Testis (tissue), 5 donors: ENCODE measurements at places on chromosomes 1 and 21.

DNA sequence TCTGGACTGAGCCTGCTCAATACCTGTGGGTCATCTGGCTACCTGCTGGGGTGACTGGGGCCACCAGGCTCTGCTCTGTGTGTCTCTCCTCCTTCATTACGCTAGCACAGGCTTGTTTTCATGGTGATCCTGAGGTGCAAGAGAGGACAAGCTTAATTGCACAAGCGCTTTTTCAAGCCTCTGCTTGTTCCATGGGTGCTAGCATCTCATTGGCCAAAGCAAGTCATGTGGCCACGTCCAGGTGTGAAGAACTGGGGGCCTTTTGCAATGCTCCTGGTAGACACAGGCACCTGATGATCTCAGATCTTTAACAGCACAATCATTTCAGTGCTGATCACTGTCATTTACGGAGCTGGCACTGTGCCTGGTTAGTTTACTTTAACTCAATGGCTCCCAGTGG, 114.6 kb downstream of the KAZN start:
- no peaks in the 10 kb centered on the region for H3K27me3 ChIP-seq
- H3K4me3 ChIP-seq: no peak overlapping the region
- DNase-seq: no peak
- no peak overlapping the region for H3K27ac ChIP-seq

DNA sequence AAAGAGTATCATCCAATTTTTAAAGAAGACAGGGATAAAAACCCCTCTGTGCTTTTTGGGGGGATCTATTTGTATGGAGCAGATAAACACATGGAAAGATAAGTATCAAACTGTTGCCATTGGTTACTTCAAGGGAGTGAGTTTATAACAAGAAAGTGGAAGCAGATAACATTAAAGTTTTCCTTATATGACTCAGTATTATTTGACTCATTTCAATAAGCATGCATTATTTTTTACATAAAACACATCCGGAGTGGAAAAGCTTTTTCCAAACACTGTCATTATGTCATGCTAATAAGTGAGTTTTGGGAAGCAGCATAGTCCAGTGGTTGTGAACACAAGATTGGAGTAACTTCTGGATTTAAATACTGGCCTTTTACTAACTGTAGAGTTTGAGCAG, 452.2 kb downstream of the LTN1 start:
- DNase-seq: no peak
- H3K4me1 ChIP-seq: no peaks in the 10 kb centered on the region
- no peak overlapping the region for H3K27ac ChIP-seq
- no peaks in the 10 kb centered on the region for H3K36me3 ChIP-seq
- no peak overlapping the region for H3K4me3 ChIP-seq
- no peaks in the 10 kb centered on the region for H3K27me3 ChIP-seq

- no peaks in the 10 kb centered on the region for H3K36me3 ChIP-seq
- H3K27ac ChIP-seq: no peak overlapping the region
- no peak for DNase-seq
- H3K4me3 ChIP-seq: no peak overlapping the region
- H3K4me1 ChIP-seq: peaks cover 5% of the 10 kb centered on the region
- H3K27me3 ChIP-seq: no peaks in the 10 kb centered on the region
These were observed 131.2 kb downstream of the TRABD2B start for GRCh38 chr1:47865881-47866535.

DNA sequence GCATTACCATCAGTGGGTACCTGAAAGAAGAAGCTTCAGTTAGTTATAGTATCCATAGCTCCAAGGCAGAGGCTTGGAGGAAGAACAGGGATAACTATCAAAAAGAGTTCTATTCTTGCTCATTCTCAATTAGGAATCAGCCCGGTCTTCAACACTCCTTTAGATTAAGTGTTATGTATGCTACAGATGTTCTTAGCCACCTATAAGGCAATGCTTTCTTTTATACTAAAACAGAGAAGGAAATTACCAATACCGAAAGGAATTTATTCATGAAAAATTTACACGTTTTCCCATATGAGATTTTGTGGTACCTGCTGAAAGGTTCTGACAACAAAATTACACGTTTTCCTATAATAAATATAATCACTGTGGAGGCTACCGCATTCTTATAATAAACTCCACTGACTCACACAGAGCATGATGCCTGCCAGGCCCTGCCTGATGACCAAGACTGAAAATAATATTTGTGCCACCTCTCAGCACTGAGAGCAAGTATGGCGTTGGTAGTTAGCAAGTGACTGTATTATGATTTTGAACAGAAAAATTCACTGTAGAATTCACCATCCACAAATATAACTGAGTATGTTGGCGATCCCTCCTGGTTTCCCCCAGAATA, 58.3 kb downstream of the APP start:
- DNase-seq: no peak
- no peak overlapping the region for H3K27ac ChIP-seq
- no peak overlapping the region for H3K4me3 ChIP-seq
- H3K4me1 ChIP-seq: peaks cover 30% of the 10 kb centered on the region
- H3K36me3 ChIP-seq: no peaks in the 10 kb centered on the region

DNA sequence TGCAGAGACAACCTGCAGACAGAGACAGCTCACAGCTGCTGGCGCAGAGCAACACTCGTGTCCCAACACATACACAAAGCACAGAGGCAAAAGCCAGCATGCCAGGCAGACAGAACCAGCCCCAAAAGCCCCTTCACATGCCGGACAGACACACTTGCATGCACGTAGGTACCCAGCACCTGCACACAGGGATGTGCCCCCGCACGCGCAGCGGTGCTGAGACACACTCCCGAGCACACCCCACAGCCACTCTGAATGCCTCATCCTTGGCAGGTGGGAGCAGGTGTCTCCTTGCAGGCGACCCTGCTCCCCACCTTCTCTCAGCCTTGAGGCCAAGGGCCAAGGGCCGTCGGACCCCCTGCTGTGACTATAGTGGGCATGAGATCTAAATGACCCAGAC, 41.2 kb upstream of the ZC3H12A start:
- no peak overlapping the region for H3K4me3 ChIP-seq
- H3K4me1 ChIP-seq: no peaks in the 10 kb centered on the region
- H3K27ac ChIP-seq: no peak overlapping the region
- no peaks in the 10 kb centered on the region for H3K36me3 ChIP-seq
- H3K27me3 ChIP-seq: no peaks in the 10 kb centered on the region

DNA sequence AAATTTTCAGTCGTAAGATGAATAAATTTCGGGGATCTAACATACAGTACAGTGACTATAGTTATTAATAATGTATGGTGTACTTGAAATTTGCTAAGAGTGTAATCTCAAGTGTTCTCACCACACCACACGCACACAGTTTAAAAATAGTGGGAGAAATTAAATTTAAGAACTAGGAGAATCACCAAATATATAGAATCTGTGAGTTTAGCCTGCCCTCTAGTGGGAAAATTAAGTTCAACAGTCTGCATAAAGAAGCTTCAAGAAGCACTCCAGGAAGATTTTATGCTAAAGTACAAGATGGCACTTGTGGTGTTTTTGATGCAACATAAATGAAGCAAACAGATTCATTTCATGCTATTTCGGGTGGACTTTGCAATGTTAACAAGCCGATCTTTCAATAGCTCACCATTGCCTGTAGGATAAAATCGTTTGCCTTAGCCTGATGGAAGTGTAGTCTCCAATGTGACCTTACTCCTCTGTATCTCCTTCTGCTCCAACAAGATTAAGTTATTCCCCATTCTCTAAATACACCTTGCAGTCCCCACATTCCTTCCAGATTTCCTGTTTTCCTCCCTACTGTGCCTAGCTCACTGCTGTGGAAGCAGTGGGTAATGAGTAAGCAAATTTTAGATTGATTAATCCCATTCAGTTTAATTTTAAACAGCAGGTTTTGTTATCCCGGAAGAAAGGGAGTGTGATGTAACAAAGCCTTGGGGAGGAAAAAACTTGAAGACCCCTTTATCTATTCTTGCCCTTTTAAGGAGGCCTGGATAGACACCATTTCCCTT, 8.7 kb upstream of the PIK3C2B start:
- peaks cover 6% of the 10 kb centered on the region for H3K4me1 ChIP-seq
- no peaks in the 10 kb centered on the region for H3K36me3 ChIP-seq
- H3K4me3 ChIP-seq: no peak overlapping the region
- no peak overlapping the region for H3K27ac ChIP-seq

GRCh38 chr1:160436966-160437365, 36.6 kb downstream of the VANGL2 start:
- DNase-seq: no peak
- H3K36me3 ChIP-seq: no peaks in the 10 kb centered on the region
- H3K27ac ChIP-seq: no peak overlapping the region
- H3K4me1 ChIP-seq: no peaks in the 10 kb centered on the region
- H3K4me3 ChIP-seq: no peak overlapping the region
- no peaks in the 10 kb centered on the region for H3K27me3 ChIP-seq

DNA sequence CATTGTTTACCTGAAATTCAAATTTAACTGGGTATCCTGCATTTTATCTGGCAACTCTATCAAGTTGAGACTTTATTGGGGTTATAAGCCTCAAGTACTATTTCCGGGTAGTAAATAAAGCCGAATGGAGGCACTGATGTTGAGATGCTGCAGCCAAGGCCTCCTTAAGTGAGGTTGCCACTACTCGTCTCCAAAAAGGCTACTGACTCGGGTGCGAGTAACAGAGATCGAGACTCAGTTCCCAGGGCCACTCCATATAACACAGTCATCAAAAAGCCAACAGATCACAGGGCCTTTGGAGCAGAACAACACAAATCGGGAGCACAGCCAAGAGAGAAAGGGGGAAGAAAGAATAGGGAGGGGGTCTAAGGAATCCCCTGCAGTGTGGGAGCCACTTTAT, 524 bp downstream of the COPA start:
- peak overlapping the region; percentile 79 for H3K4me3 ChIP-seq
- H3K27ac ChIP-seq: peak overlapping the region; percentile 90
- H3K27me3 ChIP-seq: no peaks in the 10 kb centered on the region

- peaks cover 4% of the 10 kb centered on the region for H3K4me1 ChIP-seq
- H3K27me3 ChIP-seq: no peaks in the 10 kb centered on the region
- H3K4me3 ChIP-seq: no peak overlapping the region
- no peaks in the 10 kb centered on the region for H3K36me3 ChIP-seq
- H3K27ac ChIP-seq: no peak overlapping the region
These were observed 19.2 kb downstream of the CRCT1 start for GRCh38 chr1:152533327-152533938.

DNA sequence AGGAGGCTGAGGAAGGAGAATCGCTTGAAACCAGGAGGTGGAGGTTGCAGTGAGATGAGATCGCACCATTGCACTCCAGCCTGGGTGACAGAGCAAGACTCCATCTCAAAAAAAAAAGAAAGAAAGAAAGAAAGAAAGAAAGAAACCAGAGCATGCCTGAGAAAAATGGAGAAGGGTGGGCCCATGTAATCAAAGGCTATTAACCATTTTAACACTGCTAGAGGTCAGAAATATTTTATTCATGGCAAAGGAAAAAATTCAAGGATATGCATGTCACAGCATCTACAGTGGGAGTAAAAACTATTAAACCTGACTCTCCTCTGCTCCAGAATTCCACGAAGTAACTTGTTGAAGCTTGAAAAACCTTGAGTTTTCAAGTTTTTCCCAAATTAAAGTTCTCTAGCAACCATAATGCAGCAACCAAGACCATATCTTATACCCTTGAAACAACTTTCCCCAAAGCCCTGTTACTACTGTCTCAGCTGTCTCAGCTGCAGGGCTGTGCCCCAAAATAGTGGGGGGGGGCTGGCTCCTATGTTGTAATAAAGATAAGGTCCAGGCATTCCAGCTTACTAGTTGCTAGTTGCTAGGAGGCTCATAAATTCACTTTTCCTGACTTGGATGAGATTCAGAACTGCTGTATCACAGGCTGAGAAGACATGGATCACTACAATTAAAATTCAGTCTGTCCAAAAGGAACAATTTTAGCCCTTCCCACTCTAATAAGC, 112.9 kb upstream of the SOD1 start:
- no peaks in the 10 kb centered on the region for H3K27me3 ChIP-seq
- DNase-seq: no peak
- H3K36me3 ChIP-seq: no peaks in the 10 kb centered on the region

- H3K4me1 ChIP-seq: peaks cover 37% of the 10 kb centered on the region
- peak within 1 kb of the TSS; percentile 53 for H3K27ac ChIP-seq
- peak within 1 kb of the TSS; percentile 67 for H3K4me3 ChIP-seq
- H3K36me3 ChIP-seq: no peaks in the 10 kb centered on the region
- H3K27me3 ChIP-seq: no peaks in the 10 kb centered on the region
These were observed at the start of gene SHISA4 for GRCh38 chr1:201888282-201889089. Gene SHISA4 (plus strand): TSS chr1:201888898. CDS start chr1:201888995, 97 bp downstream.

DNA sequence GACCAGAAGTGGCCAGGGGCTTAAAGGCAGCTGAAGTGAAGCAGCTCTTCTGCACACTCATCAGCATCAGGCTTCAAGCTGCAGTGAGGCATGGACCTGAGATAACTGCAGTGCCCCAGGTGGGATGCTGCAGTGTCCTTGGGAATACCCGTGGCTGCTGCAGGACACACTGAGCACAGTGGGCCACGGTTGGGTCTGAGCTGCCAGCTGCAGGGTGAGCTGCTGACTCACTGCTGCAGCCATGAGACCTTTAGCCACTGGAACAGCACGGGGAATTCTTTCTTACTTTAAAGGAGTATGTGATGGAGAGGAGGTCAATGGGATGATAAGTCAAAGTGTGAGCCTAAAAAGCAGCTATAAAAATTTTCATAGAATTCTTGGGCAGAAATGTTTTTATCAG, 102.1 kb downstream of the XCL2 start:
- peaks cover 5% of the 10 kb centered on the region for H3K4me1 ChIP-seq
- DNase-seq: no peak
- no peak overlapping the region for H3K27ac ChIP-seq
- H3K4me3 ChIP-seq: no peak overlapping the region
- H3K36me3 ChIP-seq: no peaks in the 10 kb centered on the region
- no peaks in the 10 kb centered on the region for H3K27me3 ChIP-seq

- no peak overlapping the region for H3K27ac ChIP-seq
- no peaks in the 10 kb centered on the region for H3K36me3 ChIP-seq
- peak overlapping the region; percentile 69 for H3K4me3 ChIP-seq
- H3K27me3 ChIP-seq: no peaks in the 10 kb centered on the region
- DNase-seq: no peak
- H3K4me1 ChIP-seq: no peaks in the 10 kb centered on the region
These were observed 1.4 kb downstream of the GPR161 start for GRCh38 chr1:168135116-168135920.

- no peak overlapping the region for H3K27ac ChIP-seq
- H3K27me3 ChIP-seq: no peaks in the 10 kb centered on the region
- DNase-seq: no peak
- peaks cover 6% of the 10 kb centered on the region for H3K4me1 ChIP-seq
- no peak overlapping the region for H3K4me3 ChIP-seq
These were observed 62.9 kb downstream of the LPAR3 start for GRCh38 chr1:84830136-84830535.

DNA sequence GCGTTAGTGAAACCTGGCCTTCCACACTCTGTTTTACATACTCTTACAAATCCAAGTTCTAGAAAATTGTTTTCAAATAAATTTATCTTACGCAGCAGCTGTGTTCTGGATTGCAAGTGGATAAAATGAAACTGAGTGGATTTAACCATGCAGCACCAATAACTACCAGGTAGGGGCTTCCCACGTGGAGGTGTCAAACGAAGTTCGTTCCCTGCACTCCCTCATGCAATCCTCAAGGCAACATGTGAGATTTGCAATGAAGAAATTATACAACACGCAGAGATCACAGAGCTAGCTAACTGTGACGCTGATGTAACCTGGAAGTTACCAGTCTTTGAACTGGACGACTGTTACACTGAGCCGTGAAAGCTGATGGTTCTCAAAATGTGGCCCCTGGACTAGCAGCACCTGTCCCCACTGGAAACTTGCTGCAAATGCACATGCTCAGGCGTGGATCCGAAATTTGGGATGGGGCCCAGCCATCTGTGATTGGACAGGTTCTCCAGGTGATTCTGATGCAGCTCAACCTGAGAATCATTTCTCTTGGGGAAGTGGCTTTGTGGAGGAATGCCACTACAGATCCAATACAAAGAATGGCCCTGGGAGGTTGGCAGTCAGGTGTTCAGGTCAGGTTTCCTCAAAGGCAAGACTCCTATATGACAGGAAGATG, 36.3 kb downstream of the RSPH1 start:
- no peaks in the 10 kb centered on the region for H3K4me1 ChIP-seq
- no peak overlapping the region for H3K27ac ChIP-seq
- no peaks in the 10 kb centered on the region for H3K36me3 ChIP-seq
- H3K27me3 ChIP-seq: no peaks in the 10 kb centered on the region
